ENCODE measurements at places on chromosomes 12 and 14.

- no peak for DNase-seq
These were observed 26.1 kb upstream of the SLC6A13 start for GRCh38 chr12:288687-289086.

DNA sequence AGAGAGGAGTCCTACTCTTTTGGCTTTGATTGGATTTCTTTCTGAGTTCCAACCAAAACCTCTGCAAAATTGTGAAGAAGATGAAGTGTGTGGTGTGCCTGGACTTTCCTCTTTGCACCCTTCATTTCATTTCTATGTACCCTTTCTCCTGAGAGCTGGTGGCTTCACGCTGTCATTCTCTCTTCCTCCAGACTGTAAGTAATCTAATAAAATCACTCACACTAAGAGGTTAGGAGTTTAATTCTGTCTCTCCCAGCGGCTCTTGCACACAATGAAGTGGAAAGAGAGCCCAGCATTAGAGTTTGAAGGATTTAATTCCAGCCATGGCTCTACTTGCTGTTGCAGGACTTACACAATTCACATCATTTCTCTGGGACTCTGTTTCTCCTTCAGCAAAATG is 37.8 kb upstream of the CRADD start:
- DNase-seq, result no peak

DNA sequence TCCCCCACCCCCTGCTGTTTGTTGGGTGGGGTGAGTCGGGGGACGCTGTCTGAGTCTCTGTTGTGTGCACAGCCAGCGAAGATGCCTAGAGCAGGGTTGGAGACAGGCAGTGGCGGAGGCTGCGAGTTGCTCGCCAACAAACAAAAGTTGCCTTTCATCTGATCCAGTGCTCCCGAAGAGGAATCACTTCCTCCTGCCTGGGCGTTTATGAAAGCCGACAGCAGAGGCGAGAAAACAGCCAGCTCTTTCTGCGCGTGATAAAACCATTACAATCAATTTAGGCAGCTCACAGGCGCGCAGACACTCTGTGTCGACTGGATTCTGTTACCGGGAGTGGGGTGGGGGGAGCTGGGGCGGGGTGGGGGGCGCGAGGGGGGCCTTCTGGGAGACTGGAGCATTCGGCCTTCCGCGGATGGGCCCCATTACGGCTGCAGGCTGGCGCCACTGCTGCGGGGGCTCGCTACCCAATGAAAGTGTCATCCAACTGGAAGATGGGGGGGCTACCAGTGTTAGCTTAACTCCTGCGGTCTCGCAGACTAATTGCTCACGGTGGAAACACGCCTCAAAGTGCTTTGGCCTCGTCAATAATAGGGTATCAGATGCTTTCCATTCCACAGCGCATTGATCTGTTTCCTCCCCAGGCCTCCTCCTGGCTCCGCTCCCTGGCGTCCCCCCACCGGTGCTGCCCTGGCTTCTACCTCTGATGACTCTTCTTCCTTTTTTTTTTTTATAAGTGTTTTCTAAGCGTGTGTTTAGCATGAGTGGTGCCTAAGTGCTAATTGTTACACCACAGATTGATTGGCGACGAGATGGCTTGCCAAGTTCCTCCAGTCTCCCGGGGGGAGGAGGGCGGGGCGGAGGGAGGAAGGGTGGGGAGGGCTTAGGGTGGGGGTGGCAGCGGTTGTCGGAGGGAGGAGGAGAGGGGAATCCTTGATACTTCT is 678.4 kb downstream of the MED13L start:
- DNase-seq, result no peak

GRCh38 chr14:37985826-37986470 is 221.8 kb upstream of the SSTR1 start:
- no peak for DNase-seq

DNA sequence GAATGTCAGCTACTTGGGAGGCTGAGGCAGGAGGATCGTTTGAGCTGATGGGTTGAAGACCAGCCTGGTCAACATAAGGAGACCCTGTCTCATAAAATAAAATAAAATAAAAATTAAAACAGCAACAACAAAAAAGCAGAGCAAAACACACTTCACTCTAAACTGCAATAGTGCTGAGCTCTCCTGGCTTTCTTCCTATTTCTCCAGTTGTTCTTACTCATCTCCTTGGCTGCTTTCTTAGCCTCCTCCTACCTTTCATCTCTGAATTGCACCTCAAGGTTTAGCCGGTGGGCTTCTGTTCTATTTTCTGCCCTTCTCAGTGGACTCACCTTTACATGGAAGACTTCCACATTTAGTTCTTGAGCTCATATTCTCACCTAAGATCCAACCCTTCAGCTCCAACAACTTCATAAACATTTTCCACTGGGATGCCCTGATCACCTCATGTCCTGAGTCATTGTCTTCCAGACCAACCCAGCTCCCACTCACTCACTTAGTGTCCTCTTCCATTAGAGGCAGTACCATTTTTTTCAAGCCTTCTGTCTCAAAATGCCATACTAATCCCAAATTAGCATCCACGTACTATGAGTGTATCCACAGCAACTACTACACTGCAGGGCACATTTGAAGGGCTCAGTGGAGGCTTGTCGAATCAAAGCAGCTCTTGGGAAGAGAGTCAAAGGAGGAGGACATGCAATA is 41.2 kb upstream of the TMED10 start:
- no peak for DNase-seq

DNA sequence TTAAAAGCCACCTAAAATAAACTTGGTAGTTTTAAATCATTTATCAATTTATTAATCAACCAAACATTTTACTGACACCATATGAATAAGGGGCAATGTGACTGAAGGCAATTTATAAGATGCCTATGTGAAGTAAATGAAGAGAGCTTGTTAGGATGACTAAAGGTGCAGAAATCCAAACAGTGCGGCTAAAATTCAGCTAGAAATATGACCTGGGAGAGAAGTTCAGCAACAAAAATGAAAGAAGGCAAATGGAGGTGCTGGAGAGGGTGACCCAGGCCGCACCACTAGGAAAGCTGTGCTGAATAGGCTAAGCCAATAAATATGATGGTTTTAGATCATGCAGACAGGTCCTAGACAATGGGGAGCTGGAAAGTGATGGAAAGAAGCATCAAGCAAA is 403.7 kb downstream of the BTG1 start:
- no peak for DNase-seq

GRCh38 chr14:105249182-105250007 is 1.1 kb downstream of the BTBD6 start:
- no peak for DNase-seq

DNA sequence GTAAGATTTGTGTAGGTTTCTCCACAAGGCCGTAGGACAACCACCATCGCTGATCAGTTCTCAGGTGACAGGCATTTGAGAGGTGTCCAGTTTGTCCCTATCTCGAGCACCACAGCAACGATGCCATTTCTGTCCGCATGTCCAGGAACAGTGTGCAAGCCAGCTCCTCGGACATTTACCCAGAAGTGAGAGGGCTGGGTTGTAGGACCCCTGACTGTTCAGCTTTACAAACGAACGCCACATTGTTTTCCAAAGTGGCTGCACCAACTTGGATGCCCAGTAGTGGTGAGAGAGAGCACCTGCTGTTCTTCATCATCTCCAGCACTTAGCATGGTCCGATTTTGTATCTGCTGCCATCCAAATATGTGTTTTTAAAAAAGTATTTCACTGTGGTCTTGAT is 38.6 kb downstream of the CYP46A1 start:
- DNase-seq, result no peak

GRCh38 chr12:112781767-112782166 is 9.8 kb upstream of the RPH3A start:
- DNase-seq, result no peak

DNA sequence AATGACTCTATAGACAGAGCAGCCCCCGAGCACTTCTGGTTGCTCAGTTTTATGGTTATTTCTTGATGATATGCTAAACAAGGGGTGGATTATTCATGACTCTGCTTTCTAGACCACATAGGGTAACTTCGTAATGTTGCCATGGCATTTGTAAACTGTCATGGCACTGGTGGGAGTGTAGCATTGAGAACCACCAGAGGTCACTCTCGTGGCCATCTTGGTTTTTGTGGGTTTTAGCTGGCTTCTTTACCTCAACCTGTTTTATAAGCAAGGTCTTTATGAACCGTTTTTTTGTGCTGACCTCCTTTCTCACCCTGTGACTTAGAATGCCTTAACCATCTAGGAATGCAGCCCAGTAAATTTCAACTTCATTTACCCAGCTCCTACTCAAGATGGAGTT is 1036.2 kb upstream of the FLRT2 start:
- no peak for DNase-seq

GRCh38 chr14:75645056-75645455 is 15.6 kb downstream of the ERG28 start:
- DNase-seq, result no peak

GRCh38 chr12:59036347-59036746 is 116.0 kb upstream of the LRIG3 start:
- DNase-seq, result no peak

DNA sequence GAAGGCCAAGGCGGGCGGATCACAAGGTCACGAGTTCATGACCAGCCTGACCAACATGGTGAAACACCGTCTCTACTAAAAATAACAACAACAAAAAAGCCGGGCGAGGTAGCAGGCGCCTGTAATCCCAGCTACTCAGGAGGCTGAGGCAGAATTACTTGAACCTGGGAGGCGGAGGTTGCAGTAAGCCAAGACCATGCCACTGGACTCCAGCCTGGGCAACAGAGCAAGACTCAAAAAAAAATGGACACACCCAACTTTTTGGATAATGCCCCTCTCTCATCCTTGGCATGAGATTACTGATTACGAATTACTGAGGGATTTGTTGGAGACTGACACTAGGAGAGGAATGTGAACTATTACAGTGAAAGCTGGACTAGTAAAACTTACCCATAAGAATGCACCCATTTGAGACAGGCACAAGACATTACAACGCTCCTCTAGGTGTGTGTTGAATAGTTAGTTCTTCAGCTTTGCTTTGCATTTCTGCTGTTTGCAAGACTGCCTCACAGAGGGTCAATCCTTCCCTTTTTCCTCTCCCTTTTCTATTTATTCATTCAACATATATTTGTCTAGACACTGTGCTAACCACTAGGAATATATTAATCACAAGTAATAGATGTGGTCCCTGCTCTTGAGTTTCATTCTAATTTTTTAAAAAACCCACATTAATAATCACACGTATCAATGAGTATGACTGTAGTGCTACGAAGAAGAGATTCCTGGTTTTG is 46.0 kb upstream of the OR5AU1 start:
- no peak for DNase-seq

- no peak for DNase-seq
These were observed 39.3 kb upstream of the AMN start for GRCh38 chr14:102883089-102883541.

DNA sequence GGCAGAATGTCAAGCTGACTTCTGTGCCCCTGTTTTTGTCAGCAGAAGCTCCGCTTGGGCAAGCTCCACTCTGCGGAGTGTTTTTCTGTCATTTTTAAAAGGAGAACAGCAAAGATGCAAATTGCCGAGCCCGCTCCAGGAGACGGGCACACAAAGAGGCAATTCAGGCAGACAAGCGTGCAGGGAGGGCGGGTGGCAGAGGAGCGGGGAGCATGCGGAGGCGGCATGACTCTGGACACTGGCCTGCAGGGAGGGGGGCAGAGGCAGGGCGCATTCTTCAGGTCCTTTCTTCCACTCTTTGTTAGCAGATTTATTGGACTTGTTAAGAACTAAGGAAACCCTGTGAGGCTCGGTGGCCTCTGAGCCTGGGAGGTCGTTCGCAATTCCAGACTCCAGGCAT is 187.3 kb upstream of the RMST start:
- no peak for DNase-seq

DNA sequence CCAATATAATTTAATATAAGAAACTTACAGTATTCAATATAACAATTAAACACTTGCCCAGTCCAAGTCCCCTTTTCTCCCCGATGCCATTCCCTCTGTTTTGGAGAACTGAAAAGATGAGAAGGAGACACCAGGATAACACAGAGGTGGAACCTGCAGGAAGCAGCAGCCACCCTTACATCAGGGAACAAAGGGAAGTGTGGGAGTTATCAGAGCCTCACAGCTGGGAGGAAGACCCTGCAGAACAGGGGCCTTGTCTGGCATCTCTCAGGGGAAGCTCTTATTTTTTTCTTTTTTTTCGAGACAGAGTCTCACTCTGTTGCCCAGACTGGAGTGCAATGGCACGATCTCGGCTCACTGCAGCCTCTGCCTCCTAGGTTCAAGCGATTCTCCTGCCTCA is 52.6 kb downstream of the CALM1 start:
- no peak for DNase-seq
